Stimulated activated CD8-positive, alpha-beta memory T cell treated with anti-CD3 and anti-CD28 coated beads, Interleukin-15, amount 100 ng/mL, for 1 hour (primary cell): ENCODE measurements at places on chromosomes 2 and 18.

DNA sequence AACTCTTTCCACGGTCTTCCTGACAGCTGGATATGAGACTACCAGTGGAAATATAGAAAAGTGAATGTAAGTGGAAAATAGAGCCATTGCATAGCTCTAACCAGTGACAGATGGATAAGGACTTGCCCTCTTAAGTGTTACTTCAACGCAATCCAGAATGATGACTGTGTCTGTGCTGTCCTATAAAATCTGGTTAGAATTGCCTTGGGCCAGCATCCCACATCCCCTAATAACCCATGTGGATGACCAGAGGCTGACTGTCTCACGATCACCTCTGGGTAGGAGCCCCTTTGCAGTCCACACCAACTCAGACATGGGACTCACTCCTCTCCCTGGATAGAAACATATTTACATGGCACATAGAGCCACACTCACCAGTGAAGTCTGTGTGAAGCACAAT lies 186.6 kb downstream of the C1D start:
- DNase-seq, result no peak

DNA sequence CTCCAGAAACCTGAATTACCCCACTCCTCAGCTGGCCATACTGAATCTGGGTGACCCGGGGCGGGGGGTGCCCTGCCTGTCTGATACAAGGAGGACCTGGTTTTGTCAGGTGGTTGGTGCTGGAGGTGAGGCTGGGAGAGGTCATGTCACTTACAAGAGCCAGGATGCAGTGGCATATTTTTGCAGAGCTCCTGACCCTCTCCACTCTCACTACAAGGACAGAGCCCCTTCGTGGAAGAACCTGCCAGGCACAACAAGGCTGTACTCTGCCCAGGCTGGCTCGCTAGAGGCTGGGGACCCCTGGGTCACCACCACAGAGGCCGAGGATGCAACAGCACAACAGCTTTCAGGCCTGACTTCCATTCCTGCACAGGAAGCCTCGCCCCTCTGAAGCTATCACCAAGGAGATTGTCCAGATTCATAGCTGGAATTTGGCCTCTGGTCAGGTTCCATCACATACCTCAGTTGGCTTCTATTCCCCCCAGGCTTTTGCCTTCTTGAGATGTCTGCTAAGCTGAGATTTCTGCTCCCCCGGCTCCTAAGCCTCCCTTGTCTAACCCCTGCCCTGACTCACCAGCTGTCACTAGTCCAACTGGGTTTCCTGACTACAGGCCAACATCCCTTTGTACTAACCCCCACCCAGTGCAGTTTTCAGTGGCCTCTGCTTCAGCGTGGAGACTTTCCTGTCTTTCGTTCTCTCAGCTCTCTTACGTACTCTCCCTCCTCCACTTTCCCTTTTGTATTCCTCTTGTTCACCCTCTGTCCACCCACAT lies 132.5 kb upstream of the EPAS1 start:
- no peak for DNase-seq

DNA sequence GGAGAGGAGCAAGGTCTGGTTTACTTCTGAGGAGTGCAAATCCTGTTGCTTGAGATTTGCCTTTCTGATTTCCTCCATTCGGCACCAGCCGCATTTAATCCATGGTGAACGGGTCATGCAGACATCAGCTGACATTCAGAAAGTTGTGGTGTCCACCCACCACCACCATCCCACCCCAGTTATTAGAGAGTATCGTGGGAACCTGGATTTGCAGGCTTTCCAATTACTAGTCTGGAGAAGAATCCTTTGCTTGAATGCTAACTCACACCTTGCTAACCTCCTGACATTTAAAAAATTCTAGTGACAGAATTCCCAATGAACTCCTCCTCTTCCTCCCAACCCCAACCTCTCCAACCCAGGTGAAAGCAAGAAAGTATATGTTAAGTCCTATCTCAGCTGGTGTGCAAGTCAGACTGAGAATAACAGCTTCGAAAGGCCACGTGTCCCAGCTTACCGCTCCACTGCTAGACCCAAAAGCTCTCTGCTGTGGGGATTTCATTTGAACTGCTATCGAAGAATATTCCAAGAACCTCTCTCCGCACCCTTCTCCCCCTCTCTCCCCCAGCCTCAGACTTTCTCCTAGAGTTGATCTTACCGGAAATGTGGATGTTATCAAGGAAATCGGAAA lies 17.7 kb downstream of the BCL11A start:
- DNase-seq, result no peak

DNA sequence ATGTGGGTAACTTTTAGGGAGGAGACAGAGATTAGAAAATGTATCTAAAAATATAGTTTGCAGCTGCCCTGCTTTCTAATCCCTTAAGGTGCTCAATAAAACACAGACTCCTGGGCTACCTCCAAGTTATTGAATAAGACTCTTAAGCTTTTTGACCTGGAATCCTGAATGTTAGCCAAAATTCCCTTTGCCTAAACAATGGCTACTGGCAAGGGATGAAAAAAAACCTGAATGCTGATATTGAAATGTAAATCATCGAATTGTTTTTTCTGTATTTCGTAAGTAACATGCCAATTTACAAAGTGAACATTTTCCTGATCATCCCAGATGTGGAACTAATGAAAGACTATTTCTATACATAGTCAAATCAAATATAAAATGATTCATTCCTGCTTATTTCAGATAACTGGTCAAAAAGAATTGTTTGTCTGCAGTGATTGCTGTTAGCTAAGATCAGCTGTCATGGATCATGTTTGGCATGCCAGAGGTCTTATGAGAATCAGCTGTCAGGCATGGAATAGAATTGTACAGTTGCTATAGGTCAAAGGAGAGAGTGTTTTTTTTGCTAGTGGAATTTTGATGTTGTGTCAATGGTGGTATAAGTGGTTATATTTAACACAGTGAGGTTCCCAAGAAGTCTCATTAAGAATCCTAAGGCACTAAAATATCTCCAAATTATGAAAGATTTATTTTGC lies 363.6 kb upstream of the CWC22 start:
- DNase-seq, result no peak

DNA sequence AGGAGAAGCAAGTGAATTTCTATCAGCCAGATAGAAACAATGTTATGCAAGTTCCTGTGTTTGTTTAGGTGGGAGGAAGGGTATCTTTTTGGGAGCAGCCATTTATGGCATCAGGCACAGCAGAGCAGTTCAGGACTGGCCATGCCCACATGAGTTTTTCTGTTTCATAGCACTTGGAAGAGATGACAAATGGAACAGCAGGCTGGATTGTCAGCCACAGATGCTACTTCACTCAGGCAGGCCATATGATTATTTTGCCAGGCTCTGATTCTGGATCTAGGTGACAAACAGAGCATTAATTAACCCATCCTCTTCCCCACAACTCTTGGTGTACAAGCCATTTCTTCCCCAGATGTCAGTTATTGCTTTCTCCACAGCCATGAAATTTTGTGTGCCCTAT lies 63.8 kb downstream of the GALNT13 start:
- no peak for DNase-seq

- DNase-seq, result no peak
These were observed 66.7 kb downstream of the PDE1A start for GRCh38 chr2:182359990-182360662.

- no peak for DNase-seq
These were observed 68.6 kb downstream of the APLF start for GRCh38 chr2:68536000-68536399.

DNA sequence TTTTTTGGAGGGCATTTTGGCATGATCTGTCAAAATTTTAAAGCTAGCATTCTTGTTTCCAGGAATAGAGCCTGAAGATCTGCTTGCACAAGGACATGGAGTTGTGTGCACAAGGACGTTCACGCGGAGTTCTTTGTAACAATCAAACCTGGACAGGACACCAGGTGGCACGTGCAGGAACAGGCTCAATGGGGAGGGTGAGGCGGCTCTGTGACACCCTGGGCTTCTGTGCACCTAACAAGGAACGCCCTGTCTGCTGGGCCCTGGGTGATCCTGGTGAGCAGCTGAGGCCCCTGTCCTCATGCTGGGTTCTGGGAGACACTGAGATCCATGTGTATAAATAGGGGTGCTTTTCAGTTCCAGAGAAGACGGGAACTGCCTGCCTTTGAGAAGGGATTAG lies 93.1 kb upstream of the PXDN start:
- DNase-seq, result no peak

- DNase-seq, result no peak
These were observed 47.4 kb downstream of the ARHGAP15 start for GRCh38 chr2:143176606-143177005.

DNA sequence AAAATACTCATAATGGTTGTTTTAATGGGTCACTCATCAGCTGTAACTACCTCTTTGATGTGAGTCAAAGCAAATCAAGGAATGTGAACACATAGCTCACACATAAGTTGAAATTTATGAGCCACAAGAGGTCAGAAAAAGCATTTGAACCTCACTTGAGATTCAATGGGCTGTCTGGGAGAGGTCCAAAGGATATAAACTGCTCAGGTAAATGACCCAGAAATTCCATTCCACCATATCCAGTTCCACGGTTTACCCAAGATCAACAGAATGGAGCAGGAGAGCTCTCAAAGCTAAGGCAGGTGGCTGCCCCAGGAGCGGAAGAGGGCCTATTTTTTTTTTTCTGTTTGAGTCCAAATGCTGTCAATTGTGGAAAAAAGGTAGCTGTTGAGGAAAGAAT lies 464.1 kb downstream of the TNS1 start:
- DNase-seq, result no peak

GRCh38 chr18:32891797-32892196 lies 119.0 kb upstream of the KLHL14 start:
- DNase-seq, result no peak

GRCh38 chr2:122203523-122203922 lies 448.1 kb downstream of the TSN start:
- no peak for DNase-seq

GRCh38 chr2:15560140-15560987 lies 770 bp downstream of the NBAS start:
- no peak for DNase-seq

DNA sequence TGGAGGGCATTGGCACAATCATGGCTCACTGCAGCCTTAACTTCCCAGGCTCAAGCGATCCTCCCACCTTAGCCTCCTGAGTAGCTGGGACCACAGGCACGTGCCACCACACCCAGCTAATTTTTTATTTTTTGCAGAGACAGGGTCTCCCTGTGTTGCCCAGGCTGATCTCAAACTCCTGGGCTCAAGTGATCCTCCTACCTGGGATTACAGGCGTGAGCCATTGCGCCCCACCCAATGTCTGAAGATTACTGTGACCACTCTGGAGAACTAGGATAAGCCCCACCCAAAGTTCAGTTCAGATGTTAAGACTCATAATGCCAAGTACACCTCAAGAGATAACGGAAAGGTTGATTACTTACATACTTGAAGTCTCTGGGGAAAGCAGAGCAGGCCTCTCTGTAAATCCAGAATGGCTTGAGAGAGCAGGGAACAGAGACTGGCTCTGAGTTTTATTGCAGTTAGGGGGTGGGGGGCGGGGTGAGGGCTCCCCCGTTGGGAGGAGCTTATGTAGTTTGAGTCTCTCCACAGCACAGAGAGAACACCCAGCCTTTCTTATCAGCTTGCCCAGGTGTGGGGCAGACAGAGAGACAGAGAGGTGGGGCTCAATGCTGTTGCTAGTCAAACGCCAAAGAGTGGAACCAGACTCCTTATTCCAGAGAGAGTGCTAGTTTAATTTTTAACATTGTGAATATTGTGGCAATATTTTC lies 26.5 kb upstream of the ERICH2 start:
- DNase-seq, result no peak

GRCh38 chr2:59084326-59084725 lies 843.2 kb upstream of the FANCL start:
- no peak for DNase-seq
